ENCODE measurements at places on chromosomes 4 and X.

GRCh38 chr4:1732911-1733310, 11.6 kb downstream of the TACC3 start:
- DNase-seq = no peak

GRCh38 chrX:134743091-134743490, 84.8 kb upstream of the PLAC1 start:
- no peak for DNase-seq

GRCh38 chr4:126338548-126338947, 1023.8 kb downstream of the FAT4 start:
- DNase-seq = no peak

- no peak for DNase-seq
Observed at GRCh38 chr4:53844133-53844532, 220.3 kb downstream of the CHIC2 start.

DNA sequence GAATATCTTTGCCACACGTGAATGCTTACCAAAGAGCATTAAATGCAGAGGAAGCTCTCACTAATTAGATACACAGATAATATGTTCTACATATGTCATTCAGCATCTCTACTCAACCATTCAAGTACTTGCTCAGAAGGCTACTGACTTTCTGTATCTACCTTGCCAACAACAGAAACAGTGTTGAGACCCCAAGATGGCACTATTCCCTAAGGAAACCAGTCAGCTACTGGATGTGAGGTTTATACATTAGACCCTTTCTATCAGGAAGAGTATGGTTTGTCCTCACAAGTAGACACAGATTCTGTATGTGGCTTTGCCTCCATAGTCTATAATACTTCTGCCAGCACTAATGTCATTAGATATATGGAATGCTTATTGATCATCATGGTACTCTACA, 443.9 kb upstream of the INTU start:
- DNase-seq = no peak
